Karpas-422 (cell line): ENCODE measurements at places on chromosomes 4 and X.

DNA sequence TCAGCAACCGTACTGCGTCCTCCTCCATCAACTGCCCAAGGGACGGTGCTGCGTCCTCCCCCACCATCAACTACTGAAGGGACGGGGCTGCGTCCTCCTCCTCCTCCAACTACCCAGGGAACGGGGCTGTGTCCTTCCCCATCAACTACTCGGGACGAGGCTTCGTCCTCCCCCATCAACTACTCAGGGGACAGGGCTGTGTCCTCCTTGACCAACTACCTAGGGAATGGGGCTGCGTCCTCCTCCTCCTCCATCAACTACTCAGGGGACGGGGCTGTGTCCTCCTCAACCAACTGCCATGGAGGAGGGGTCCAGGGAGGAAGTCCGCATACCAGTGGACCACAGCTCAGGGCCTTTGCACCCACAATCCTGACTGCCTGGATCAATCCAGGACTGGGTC is 24.4 kb downstream of the PPP2R3B start:
- DNase-seq, result no peak

DNA sequence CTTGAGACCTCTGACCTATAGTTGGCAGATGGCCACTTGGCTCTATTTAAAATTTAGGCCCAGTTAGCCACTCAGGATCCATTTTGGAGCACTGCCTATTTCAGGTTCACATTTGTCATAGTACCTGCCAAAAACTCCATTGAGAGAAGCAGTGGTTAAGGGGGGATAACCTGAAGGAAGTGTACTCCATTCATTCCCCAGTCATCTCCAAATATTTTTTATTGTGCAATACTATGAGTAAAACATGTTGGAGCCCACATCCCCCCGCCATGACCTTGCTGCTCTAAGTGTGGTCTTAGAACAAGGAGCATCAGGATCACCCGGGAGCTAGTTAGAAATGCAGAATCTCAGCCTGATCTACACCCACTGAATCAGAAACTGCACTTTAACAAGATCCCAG is 21.1 kb downstream of the PLP1 start:
- no peak for DNase-seq

DNA sequence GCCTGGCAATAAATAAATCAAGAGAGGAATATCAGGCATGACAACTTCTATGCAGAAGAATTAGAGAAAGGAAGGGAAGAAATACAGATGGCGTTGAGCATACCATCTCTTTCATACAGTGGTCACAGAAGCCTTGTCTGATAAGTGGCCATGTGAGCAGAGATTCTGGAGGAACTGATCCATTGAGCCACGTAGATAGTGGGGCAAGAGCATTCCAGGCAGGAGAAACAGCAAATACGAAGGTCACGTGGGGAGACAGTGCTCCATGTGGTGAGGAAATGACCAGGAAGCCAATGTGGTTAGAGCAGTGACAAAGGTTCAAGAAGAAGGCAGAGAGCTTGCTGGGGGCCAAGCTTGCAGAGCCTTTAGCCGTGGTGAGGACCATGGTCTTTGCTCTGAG is 226.7 kb upstream of the NOCT start:
- DNase-seq, result no peak

- no peak for DNase-seq
Measured at GRCh38 chr4:120318196-120318846, 251.7 kb upstream of the MAD2L1 start.

GRCh38 chrX:45986971-45987370 is 558.2 kb downstream of the ZNF674 start:
- no peak for DNase-seq

GRCh38 chr4:138114434-138114833 is 127.7 kb downstream of the SLC7A11 start:
- peak; percentile 87 for DNase-seq

GRCh38 chrX:56733459-56734046 is 4.5 kb downstream of the NBDY start:
- peak; percentile 83 for DNase-seq

DNA sequence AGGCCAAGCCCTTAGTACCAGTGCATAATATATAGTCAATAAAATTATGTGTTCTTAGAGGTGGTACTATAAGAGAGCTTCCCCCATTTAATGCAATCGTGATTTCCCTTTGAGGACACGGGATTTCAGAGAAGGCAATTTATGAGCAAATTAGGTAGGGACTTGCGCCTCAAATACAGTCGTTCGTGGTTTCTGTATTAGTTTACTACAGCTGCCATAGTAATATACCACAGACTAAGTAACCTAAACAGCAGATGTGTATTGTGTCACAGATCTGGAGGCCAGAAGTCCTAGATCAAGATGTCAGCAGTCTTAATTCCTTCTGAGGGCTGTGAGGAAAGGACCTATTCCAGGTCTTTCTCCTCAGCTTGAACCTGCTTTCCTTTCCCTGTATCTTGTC is 1.5 kb upstream of the PUDP start:
- peak; percentile 65 for DNase-seq

GRCh38 chrX:121671649-121672048 is 624.2 kb downstream of the GLUD2 start:
- DNase-seq, result no peak

DNA sequence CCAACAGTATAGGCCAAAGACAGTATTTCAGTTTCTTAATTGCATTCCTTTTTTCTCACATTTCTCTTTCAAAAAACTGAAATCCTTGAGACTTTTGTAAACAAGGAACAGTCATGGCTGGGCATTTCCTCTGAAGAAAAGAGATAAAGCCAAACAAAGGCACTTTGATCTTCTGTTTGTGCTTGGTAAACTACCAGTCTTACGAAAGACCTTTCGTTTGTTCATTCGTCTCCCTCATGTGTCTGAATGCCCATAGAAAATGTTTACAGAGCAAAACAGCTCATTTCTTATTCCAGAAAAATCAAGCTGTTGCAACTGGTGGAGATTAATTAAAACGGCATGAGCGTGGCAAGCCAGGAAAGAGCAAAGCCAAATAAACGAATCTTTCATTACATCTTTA is 178.0 kb downstream of the GASK1B start:
- DNase-seq, result no peak

- no peak for DNase-seq
Measured at GRCh38 chr4:8861576-8862295, 9.9 kb downstream of the HMX1 start.

- DNase-seq, result no peak
Measured at GRCh38 chrX:72714478-72714916, 391 bp upstream of the PHKA1 start.

GRCh38 chr4:182748949-182749348 is 168.2 kb downstream of the DCTD start:
- DNase-seq, result no peak

GRCh38 chr4:102501447-102501696 is 213 bp downstream of the NFKB1 start:
- DNase-seq, result no peak

DNA sequence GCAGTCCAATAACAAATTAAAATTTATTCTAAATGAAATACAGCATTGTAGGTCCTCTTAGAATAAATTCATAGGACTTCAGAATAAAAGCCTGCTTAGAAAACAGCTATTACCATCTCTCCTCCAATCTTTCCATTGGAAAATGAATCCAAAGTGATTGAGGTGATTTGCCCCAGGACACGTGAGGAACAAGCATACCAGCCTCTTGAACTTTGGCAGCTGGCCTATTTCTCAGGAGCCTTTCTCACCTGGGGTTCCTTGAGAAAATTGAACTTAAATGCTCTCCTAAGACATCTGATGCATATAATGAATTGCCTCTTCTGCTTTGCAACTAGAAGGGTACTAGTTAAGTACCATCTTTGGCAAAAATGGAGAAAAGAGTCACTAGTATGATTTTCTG is 13.5 kb downstream of the ARHGAP24 start:
- DNase-seq, result no peak

- DNase-seq, result no peak
Measured at GRCh38 chrX:110759785-110760184, 35.8 kb downstream of the CHRDL1 start.

DNA sequence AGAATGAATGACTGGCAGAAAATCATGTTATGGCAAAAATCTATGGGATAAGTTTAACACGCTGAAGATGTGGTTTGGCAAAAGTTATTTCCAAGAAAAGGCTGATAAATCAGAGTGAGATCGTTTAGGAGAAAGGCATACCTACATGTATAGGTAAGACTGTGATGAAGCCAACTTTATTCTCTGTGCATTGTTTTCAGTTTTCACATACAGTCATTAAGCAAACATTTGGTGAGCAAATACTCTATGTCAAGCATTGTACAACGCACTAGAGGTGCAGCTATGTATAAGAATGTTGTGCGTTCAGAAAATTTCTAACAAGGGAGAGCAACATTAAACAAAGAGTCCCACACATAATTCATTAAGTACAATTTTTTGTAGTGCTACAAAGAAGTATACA is 121.7 kb downstream of the TEX13A start:
- no peak for DNase-seq

- no peak for DNase-seq
Measured at GRCh38 chrX:17520016-17520615, 145.1 kb downstream of the NHS start.

DNA sequence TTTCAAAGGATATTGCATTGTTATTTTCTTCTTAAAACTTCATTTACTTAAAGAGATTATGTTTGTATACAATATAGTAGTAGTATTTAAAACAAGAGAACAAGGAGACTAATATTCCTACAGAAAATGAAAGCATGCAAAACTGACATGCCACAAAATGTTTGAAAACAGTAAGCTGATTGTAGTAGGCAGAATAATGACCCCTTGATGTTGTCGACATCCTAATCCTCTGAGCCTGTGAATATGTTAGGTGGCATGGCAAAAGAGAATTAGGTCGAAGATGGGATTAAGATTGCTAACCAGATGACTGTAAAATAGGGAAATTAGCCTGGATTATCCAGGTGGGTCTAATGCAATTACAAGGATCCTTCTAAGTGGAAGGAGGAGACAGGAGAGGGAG is 522.2 kb upstream of the NR3C2 start:
- no peak for DNase-seq

DNA sequence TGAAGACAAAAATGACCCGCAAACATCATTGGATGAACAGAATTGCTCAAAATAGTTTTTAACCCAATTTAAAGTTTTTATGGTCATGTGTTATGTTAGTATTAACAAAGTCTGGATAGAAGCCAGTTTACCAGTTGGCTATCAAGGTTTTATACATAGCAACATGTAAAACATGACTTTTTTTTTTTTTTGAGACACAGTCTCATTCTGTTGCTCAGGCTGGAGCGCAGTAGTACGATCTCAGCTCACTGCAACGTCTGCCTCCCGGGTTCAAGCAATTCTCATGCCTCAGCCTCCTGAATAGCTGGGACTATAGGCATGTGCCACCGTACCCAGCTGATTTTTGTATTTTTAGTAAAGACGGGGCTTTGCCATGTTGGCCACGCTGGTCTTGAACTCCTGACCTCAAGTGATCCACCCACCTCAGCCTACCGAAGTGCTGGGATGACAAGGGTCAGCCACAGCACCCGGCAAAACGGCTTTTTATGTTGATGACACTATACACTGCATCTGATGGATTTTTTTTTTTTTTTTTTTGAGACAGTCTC is 3.4 kb downstream of the SAT1 start:
- DNase-seq, result no peak

- DNase-seq, result no peak
Measured at GRCh38 chr4:110287130-110287529, 88.7 kb upstream of the ELOVL6 start.

DNA sequence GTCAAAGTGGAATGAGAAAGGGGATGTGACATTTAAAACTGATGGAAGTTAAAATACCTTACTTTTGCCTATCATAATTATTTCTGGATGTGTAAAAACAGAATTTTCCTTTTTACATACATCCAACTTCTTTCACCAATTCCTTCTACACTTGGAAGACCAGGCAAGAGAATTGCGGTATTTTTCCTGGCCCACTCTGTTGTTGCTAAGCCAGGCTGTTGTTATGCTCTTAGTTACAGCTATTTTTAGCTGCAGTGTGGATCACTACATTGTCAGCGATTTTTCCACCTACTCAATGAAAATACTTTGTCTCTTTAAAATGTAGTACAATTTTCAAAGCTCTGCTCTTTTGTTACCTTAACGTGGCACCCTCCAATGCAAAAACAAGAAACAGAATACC is 43.4 kb downstream of the NKX6-1 start:
- no peak for DNase-seq

GRCh38 chrX:109600237-109600651 is 24.7 kb downstream of the KCNE5 start:
- no peak for DNase-seq

DNA sequence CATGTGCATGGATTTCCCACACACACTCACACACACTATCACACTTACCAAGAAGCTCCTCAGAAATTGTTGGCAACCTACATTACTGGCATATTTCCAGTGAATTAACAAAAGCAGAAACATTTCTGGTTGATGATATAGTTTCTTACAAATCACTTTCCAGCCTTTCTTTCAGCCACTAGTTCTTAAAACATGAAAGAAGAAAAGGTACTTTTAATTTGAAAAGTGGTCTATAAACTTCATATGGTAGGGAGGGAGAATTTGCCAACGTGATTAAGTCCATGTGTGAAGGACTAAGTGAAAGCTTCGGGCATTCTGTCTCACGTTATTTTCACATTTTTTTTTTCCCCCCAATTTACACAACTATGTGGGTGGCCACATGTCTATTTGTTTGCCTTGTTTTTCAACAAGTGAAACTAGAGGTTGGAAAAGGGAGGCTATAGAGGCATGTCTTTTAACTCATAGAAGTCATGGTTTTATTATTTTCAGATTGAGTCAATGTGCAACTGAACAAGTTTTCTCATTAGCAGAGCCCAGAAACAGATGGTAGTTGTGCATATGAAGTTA is 832.1 kb upstream of the INTU start:
- no peak for DNase-seq

GRCh38 chr4:166600264-166600663 is 634.0 kb downstream of the SPOCK3 start:
- DNase-seq, result no peak

GRCh38 chrX:121975671-121976070 is 928.3 kb downstream of the GLUD2 start:
- no peak for DNase-seq

DNA sequence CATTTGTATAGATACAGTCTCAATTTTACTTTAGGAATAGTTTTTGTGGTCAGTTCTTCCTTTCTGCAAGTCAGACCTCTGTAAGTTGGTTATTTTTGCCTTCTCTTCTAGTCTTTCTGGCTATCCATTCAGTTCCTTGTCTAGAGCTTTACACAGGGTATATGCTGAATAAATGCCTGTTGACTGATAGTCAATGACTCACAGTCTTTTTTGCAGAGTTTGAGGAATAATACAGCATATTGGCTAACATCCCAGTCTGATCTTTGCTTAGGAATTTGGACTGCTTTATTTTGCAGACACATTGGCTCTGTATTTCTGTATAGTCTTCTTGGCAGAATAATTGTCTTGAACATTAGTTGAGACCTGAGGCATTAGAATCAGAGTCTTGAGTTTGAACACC is 132.4 kb downstream of the MAGEC1 start:
- no peak for DNase-seq

DNA sequence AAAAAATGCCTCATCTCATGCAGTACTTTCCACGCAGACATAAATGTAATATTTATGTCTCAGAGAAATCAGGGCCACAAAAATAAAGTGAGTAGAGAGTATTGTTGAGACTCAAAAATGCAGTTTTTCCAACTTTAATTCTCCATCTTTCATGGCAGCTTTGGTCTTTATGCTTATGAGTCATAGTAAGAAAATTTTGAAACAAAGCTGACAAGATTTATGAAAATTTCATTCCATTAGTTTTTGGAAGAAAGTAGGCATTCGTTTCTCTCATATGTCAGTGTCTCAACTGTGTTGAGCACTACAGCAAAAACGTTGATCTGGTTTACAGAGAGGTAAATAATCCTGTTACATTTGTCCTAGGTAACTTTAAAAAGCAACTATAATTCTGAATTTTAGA is 656.8 kb downstream of the IQCM start:
- DNase-seq, result no peak
